Activated T-cell treated with anti-CD3 and anti-CD28 coated beads, Interleukin-2, amount 50 U/mL, for 48 hours (primary cell): ENCODE measurements at places on chromosomes 6 and 20.

DNA sequence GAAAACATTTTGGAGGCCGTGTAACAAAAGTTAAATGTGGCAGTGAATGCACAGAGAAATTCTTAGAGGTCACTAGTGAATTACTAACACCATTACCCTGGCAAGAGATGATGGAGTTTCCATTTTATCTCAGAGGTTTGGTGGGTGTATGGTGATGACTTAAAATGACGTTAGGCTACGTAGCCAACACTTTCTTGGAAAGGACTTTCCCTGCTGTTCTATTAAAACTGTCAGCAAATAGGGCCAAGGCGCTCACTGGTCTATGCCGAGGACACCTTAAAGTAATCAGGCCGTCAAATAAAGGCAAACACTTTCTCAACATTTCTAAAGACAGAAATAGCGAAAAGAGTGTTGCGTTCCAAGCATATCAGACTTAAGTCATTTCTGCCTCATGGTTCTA lies 160.8 kb downstream of the GMPR start:
- DNase-seq, result no peak

DNA sequence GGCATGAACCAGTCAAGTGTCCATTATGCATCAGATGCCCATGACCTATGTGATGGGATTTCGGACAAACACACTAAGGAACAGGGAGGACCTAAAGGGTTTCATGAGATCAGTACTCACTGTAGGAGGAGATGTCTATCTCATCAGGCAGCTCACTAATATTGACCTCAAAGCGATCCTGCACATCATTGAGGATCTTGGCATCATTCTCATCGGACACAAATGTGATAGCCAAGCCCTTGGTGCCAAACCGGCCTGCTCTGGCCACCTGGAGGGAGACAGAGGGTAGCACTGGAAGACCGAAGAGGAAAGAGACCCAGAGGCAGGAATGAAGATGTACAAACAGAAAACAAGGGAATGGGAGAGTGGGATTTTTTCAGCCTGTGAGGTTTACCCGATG lies 1.9 kb downstream of the MCCD1 start:
- DNase-seq, result no peak

GRCh38 chr20:59611286-59611685 lies 6.9 kb downstream of the PHACTR3 start:
- no peak for DNase-seq

DNA sequence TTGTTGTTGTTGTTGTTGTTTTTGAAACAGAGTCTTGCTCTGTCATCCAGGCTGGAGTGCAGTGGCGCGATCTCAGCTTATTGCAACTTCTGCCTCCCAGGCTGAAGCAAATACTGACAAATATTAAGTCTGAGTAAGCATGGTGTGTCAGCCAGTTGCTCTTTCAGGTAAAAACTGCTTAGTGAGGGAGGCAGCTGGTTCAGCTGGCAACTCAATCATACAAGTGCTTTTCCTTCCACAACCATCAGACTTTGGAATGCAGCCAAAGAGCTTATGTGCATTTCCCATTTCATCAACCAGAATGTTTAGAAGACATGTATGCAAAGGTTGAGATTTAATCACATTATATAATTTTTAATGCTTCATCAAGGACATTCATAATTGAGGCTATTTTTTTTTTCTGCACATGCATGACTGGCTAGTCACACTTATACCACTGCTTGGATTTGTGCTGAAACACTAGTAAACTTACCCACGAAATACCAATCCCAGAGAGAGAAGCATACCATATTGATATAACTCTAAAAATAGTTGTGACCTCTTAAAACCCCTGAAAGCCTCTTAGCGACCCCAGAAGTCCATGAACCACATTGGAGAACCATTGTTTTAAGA lies 56.0 kb downstream of the CLIC5 start:
- no peak for DNase-seq

DNA sequence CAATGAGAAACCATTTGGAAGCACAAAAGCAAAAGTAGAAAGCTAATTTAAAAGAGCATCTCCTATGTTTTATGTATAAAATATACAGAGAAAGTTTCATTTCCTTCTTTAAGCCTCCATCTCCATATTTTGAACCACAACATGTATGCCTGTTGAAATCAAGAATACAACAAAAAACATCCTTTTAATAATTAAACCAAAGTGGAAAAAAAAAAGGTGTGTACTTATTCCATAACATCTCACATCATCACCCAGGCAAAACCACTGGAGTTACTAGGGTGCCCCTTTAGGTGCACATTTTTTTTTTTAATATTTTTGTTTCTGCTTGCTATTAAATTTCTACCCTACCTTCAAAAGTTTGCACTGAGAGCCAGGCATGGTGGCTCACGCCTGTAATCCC lies 43.0 kb downstream of the EDN1 start:
- no peak for DNase-seq
